ENCODE measurements at places on chromosomes 5 and 9. TPM values are rescaled to one million over a fixed set of nuclear protein-coding genes. Genes with fewer than 3 reads are reported as not detected.
A peak's percentile ranks its signal among the peaks of the same experiment; 100 is the strongest.

The TNC gene
- 1,047 TPM for total RNA-seq

The ABCA1 gene
- 26.3 TPM for total RNA-seq

DNA sequence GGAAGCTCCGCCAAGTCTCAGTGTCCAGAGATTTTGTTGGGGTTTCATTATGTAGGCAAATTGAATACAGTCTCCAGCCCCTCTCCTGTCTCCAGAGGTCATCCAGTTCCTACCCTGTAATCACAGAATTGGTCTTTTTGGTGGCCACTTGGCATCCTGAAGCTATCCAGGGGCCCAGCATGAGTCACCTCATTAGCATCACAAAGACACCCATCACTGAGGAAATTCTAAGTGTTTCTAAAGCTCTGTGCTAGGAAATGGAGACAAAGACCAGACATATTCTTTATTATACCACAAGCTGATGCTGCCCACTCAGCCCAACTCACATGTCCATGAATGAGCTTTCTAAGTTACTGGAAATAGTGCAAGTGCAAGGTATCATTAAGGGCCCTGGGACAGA is 229.9 kb downstream of the DOCK8 start:
- H3K4me3 ChIP-seq: no peak overlapping the region
- H3K4me1 ChIP-seq: no peaks in the 10 kb centered on the region
- no peaks in the 10 kb centered on the region for H3K27me3 ChIP-seq
- peaks cover 3% of the 10 kb centered on the region for H3K36me3 ChIP-seq
- no peak overlapping the region for H3K27ac ChIP-seq

DNA sequence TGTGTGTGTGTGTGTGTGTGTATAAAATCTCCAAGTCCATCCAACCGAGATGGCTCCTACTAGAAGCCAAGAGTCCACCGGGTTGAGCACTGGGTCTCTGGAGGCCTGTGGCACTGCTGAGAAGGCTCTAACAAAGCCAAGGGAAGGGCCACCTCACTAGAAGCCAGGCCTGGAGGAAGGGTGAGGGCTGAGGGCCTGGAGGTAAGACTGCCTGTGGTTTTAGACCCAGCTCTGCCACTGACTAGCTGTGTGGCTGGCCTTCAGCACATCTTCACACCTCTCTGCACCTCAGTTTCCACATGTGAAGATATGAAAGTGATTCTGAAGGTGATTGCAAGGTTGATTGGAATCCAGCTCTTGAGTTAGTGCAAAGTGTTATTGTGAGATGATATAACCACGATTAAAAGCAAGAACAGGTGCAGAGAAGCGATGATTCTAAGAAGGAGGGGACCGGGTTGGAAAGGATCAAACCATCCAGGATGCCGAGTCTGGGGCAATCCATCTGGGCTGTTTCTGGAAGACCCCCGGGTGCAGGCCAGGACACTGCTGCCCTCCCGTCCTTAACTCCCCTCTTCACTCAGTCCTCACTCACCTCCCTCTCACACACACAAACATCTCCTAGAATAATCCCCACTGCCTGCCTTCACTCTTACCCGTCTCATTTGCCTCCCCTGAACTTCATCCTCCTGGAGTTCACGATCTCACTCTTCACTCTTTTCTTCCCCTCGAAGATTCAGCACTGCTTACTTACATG is 2.3 kb downstream of the IL4 start:
- DNase-seq: no peak
- no peak overlapping the region for H3K4me3 ChIP-seq
- no peaks in the 10 kb centered on the region for H3K27me3 ChIP-seq
- H3K36me3 ChIP-seq: no peaks in the 10 kb centered on the region
- no peaks in the 10 kb centered on the region for H3K4me1 ChIP-seq

- H3K27me3 ChIP-seq: no peaks in the 10 kb centered on the region
- H3K4me1 ChIP-seq: no peaks in the 10 kb centered on the region
- H3K27ac ChIP-seq: no peak overlapping the region
- DNase-seq: no peak
- peak overlapping the region; percentile 45 for H3K4me3 ChIP-seq
Measured at GRCh38 chr9:127450243-127450760, 904 bp downstream of the RPL12 start.
